Thyroid gland (tissue), 4 donors: ENCODE measurements at places on chromosomes 12 and 14. TPM values are rescaled to one million over a fixed set of nuclear protein-coding genes. Genes with fewer than 3 reads are reported as not detected.

- H3K4me1 ChIP-seq, result no peaks in the 10 kb centered on the region
- no peaks in the 10 kb centered on the region for H3K27me3 ChIP-seq
- H3K27ac ChIP-seq, result no peak overlapping the region
- no peak overlapping the region for H3K4me3 ChIP-seq
These were observed 16.4 kb downstream of the ARID2 start for GRCh38 chr12:45745861-45746277.

PUS1 gene
- 15.0 TPM for total RNA-seq

GRCh38 chr12:24854908-24855307, 94.0 kb downstream of the BCAT1 start:
- no peak for DNase-seq
- H3K27me3 ChIP-seq, result no peaks in the 10 kb centered on the region
- H3K36me3 ChIP-seq, result no peaks in the 10 kb centered on the region
- H3K27ac ChIP-seq, result no peak overlapping the region
- H3K4me3 ChIP-seq, result no peak overlapping the region

GRCh38 chr14:90409209-90409730, 12.4 kb downstream of the CALM1 start:
- H3K4me1 ChIP-seq, result no peaks in the 10 kb centered on the region
- no peaks in the 10 kb centered on the region for H3K27me3 ChIP-seq
- peaks cover 24% of the 10 kb centered on the region for H3K36me3 ChIP-seq
- DNase-seq, result no peak
- H3K4me3 ChIP-seq, result no peak overlapping the region
- peak overlapping the region; percentile 28 for H3K27ac ChIP-seq

- H3K27ac ChIP-seq, result no peak overlapping the region
- H3K4me1 ChIP-seq, result no peaks in the 10 kb centered on the region
- no peak for DNase-seq
- H3K36me3 ChIP-seq, result no peaks in the 10 kb centered on the region
- peaks cover 32% of the 10 kb centered on the region for H3K27me3 ChIP-seq
These were observed 13.9 kb upstream of the HOXC13 start for GRCh38 chr12:53924521-53925405.

GRCh38 chr14:100533656-100534485, 53.3 kb downstream of the BEGAIN start:
- DNase-seq, result peak; percentile 3
- no peaks in the 10 kb centered on the region for H3K27me3 ChIP-seq
- H3K4me1 ChIP-seq, result no peaks in the 10 kb centered on the region
- H3K36me3 ChIP-seq, result no peaks in the 10 kb centered on the region

PMCH gene
- total RNA-seq, result not detected

KSR2 gene
- total RNA-seq, result 2.1 TPM

DNA sequence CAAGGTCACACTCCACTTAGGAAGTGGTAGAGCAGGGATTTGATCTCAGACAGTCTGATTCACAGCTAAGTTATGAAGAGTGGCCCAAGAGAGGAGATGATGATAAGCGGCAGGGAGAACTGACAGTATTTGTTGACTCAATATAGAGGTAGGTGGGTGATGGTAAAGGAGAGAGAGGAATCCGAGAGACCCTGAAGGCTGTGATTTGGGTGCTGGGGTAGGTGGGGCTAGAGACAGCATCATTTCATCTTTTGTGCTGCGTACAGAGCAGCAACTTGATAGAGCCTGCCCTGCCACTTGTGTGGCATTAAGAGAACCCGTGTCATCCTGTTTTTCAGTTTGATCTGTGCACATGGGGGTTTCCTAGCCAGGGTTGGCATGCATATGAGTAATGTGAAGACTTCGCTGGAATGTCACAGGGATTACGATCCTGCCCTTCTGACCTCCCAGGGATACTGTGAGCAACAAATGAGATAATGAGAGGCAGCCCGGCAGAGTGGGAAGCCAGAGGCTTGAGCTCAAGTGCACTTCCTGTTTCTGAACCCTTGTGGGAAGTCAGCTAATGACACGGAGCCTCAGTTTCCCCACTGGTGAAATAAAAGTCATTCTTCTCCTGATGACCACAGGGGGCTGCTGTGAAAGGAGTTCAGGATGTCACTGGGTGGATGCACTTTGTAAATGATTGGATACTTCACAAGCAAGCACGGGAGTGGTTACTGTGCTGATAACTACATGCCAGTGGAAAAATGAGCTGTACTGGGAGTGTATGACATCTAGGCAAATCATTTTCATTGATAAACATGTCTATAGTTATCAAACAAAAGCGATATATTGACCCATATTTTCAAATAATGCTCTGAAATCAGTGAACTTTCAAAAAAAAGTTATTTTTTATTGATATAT, 59.5 kb upstream of the IGF1 start:
- H3K4me3 ChIP-seq, result no peak overlapping the region
- no peak overlapping the region for H3K27ac ChIP-seq
- H3K4me1 ChIP-seq, result no peaks in the 10 kb centered on the region
- H3K36me3 ChIP-seq, result no peaks in the 10 kb centered on the region
- no peaks in the 10 kb centered on the region for H3K27me3 ChIP-seq

KLHL33 gene
- total RNA-seq, result 0.39 TPM

- peak overlapping the region; percentile 14 for H3K4me3 ChIP-seq
- no peak overlapping the region for H3K27ac ChIP-seq
- H3K4me1 ChIP-seq, result peaks cover 51% of the 10 kb centered on the region
These were observed 1.8 kb downstream of the KCNA1 start for GRCh38 chr12:4911316-4911994.

DNA sequence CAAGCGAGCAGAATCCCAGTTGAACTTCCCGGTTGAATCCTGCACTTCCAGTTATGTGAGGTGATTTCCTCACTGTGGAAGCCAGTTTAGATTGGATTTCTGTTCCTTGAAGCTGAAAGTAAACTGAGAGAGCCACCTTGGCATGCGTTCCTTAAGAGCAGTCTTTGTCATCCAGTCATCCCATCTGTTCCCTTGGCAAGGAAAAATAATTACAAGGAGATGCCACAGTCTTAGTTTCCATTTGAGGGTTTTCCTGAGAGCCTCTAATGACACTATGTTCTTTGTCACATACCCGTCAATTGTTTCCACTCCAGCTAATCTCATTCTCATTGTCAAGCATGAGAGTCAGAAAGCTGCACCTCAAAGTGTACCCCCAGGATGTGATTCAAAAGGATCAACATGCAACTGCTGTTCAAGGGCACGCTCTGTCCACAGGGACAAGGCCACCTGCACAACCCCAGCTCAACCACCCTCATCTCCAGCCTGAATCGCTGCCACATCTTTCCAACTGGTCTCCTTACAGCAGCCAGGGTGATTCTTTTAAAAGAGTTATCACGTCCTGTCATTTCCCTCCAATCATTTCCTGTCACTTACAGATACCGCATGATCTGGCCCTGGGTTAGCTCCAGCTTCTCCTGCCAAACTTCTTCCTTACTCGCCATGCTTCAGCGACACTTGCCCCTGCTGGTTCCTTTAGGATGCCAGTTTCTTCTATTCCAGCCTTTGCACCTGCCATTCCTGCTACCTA, 18.0 kb upstream of the TCP11L2 start:
- no peak overlapping the region for H3K27ac ChIP-seq
- H3K36me3 ChIP-seq, result no peaks in the 10 kb centered on the region
- no peak overlapping the region for H3K4me3 ChIP-seq
- DNase-seq, result no peak

DNA sequence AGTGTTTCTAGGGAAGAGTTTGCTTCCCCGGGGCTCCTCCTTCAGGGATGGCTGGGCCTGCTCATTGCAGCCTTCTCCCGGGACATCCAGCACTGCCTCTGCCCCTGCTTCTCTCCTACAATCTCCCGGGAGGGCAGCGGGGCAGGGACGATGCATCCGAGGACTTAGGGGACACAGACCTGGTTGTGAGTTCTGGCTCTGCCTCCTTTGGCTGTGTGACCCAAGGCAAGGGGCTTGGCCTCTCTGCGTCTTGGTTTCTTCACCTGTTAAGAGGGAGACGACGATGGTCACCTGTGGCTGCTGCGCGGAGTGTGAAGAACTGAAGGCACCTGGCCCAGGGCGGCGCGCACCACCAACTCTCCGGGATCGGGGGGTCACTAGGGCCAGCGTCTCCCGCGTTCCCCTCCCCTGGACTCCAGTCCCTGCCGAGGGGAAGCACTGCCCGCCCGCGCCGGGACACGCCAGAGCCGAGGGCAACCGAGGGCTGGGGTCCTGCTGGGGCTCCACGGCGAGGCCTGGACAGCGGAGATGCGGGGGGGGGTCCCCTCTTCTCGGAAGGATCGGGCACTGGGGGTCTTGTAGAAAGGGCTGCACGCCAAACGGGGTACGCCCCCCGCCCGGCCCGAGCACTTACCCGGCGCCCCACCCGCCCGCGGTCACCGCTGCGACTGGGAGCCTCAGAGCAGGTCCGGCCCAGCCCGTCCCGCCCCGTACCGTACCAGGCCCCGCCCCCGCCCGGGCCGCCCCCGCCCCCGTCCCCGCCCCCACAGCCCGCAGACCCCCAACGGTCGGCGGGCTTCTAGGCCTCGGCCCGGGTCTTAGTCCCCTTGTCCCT, at the start of gene HVCN1:
TSS of gene HVCN1 (minus strand) at position 670 of the 835 bp plus-strand sequence. CDS start 5,870 bp downstream, outside the sequence.
- H3K4me3 ChIP-seq, result peak within 1 kb of the TSS; percentile 58
- H3K4me1 ChIP-seq, result peaks cover 8% of the 10 kb centered on the region
- peak; percentile 47 for DNase-seq
- no peaks in the 10 kb centered on the region for H3K27me3 ChIP-seq
